NCI-H1694 (cell line): ENCODE measurements at places on chromosomes 6 and 20.

DNA sequence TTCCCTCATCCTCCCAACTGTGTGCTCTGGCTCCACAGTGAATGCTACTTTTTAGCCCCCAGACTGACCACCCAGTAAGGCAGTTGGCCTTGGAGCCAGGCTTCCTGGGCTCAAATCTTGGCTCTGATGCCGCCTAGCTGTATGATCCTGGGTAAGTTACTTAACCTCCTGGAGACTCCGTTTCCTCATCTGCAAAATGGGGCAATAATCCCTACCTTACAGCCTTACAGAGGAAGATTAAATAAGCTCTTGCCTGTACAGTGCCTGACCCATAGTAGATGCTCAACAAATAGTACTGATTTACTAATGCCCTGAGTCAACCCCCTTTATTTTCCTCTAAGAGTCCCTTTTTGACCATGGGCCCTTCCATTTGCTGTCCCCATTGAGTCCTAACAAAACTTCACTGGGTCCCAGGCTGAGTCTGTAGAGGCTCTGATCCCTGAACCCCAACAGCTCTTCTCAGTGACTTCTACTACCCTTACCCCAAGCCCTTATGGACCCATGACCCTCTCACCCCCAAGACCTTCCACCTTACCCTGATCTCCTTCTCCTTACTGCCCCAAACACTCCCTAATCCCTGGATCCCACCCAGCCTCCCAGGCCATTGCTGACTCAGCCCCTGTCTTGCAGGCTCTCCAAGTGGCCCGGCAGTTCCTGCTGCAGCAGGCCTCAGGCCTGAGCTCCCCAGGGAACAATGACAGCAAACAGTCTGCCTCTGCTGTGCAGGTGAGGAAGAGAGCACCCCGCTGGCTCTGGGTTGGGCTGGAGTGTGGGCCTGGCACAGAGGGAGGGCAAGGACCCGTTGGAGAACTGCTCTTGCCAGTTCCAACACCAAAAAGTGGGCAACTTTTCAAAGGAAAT, 31.4 kb downstream of the FOXP4 start:
- no peak for DNase-seq

DNA sequence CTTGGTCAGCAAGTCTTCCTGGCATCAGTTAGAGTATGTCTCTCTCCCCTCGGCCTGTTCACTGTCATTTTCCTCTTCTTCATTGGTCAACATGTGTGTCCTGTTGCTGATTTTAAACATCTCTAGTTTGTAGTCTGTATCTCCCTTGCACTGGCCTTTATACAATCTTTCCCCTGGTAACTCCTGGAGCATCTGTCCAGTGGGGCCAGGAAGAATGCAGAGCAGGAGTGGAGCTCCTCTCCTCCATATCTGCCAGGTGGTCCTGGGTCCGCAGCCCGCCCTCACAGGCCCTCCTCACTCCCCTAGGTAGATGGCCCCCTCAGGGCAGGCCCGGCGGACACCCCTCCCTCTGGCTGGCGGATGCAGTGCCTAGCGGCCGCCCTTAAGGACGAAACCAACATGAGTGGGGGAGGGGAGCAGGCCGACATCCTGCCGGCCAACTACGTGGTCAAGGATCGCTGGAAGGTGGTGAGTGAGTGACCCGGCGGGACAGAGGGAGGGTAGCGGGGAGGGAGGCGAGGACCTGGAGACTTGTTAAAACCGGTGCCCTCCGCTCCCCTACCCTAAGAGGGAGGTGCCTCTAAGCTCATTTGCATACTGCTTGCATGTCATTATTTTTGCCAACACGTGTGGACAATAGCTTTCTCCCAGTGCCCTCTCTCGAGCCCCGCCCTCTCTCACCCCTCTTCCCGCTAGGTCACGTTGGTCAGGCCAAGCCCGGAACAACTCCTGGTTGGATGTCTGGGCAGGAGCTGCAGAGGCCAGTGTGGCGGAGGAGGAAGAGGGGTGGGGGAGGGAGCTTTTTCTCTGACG, 3.2 kb downstream of the TTBK1 start:
- DNase-seq: no peak

DNA sequence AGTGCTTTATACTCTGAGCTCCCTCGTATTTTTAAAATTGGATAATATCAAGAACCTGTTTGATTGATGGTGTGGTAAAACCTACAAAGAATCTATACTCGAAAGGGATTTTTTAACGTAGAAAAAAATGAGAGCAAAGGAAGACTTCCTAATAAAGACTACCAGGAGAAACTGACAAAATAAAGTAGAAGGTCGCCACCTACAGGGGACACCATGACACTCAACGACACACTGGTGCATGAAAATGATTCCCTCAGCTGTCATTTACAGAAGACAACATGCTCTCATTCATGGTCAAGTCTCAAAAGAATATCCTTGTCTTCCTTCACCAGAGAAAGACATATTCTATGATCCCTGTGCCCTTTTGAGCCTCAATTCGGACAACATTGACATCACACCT, 10.1 kb upstream of the NHSL1 start:
- peak; percentile 73 for DNase-seq

GRCh38 chr20:276620-277495, 13.7 kb downstream of the C20orf96 start:
- no peak for DNase-seq

DNA sequence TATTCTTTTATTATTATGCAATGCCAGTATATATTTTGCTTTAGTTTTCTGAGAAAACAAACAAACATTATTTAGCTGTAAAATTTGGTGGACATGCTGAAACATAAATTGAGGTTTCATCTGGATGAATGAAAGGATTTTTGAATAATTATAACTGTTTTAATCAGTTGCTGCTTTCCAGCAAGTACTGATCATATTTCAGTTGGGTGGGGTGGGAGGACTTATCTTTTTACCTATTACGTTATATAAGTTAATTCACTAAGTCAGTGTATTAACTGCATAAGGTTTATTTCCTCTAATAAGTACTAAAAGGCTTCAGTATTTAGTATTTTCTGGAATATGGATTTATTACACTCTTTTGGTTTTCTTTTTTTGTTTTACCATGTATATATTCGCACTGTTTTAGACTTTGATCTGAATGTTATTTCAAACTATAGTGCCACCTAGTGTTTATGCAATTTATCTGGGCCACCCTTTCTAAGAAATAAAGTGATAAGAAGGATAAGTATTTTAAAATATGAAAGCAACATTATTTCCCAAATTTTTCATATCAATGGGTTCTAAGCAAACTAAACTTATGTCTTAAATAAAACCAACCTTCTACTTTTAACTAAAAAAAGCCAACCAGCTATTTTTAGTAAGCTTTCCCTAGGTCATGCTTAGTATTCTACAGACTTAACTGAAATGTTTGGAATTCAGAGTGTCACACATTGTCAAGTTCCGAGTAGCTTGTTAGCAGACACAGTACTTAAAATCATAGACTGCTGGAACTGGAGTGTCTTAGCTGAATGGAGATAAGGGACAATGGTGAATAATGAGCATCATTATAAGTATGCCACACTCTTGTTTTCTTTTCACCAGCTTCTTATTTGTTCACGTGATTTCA, 105.4 kb upstream of the MCHR2 start:
- peak; percentile 33 for DNase-seq

DNA sequence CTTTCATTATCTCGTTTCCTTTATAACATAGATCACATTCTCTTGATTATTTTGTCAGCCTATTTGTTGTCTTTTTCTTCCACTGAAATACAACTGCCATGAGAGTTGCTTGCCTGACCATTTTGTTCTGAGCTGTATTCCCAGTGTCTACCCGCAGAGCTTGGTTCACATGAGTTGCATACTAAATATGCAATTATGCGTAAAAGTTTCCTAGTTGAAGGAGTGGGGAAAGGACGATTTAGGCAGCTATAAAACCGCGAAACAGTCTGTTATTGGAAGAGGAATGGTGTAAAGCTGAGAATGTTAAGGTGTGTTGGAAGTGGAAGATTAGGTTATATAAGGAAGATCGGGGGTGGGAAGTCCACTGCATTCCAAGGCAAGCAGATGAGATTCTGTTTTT, 8.8 kb downstream of the TBPL1 start:
- DNase-seq: no peak

- DNase-seq: no peak
Measured at GRCh38 chr6:153727885-153728284, 311.2 kb upstream of the OPRM1 start.

DNA sequence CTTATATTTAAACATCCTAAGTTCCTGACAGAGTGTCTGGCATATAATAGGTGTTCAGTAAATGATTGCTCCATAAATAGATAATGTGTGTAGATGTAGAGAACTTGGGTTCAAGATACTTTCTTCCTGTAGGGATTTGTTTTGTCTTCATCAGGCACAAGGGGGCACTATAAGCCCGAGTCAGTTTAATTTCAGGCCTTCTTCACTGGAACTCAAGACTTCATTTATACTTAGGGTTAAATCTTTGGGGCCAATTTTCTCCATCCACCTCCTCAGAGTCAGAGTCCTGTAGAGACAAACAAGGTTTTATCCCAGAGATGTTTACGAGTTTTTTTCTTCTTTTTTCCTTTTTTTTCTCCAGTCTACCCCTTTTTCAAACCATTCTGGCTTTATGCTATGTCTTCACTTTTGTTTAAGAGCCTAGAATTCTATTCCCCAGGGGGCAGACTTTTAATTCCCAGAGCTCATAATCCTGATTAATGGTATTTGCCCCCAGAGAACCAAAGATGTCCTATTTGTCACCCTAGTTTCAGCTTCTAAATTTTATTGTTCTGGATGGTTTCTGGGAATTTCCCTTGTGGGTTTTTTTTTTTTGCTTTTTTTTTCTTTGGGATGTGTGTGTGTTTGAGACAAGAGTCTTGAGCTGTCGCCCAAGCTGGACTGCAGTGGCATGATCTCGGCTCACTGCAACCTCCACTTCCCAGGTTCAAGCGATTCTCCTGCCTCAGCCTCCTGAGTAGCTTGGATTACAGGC, 88.4 kb downstream of the HFE start:
- peak; percentile 7 for DNase-seq

GRCh38 chr6:127146932-127147331, 28.5 kb downstream of the RSPO3 start:
- DNase-seq: no peak

- DNase-seq: no peak
Measured at GRCh38 chr6:3318226-3318625, 59.5 kb downstream of the PSMG4 start.

DNA sequence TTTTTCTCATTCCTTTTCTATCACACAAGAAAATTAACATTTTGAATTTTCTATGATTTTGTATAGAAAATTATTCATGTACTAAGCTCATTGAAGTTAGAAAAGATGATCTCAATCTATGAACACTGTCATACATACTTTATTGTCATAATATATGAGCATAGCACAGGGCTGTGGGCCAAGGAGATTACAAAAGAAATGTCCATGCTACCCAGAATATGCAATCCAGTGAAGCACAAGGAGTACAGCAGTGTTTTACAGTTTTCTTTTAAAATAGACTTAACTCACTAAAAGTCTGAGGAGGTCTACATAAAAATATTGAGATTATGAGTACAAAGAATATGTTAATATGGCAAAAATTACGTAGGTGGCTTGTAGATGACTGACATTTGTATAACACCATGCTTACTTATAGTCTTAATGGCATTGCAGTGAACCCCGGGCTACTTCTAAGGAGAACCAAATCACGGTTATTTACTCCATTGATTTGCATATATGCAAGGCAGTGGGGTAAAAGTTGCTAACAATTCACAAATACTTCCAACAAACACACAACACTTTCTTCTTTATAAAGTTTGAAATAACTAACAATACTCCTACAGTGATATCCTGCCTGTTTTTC, 257.1 kb downstream of the BCKDHB start:
- no peak for DNase-seq

DNA sequence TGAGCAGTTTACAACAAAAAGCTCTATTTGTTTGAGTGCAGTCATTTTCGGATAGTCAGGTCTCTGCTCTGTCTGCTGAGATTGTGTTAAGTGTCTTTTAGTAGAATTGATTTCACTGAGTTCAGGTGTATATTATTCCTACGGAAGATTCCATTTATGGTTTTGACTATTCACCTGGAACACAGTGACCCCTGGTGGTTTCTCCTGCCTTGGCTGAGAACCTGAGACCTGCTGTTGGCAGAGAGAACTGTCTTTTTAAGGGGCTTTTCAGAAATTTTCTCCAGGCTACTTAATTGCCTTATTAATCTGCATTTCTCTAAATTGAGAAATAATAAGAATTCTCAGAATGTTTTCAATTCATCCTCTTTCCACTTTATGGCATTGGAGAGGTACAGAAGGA, 508.0 kb downstream of the TBC1D32 start:
- DNase-seq: no peak

DNA sequence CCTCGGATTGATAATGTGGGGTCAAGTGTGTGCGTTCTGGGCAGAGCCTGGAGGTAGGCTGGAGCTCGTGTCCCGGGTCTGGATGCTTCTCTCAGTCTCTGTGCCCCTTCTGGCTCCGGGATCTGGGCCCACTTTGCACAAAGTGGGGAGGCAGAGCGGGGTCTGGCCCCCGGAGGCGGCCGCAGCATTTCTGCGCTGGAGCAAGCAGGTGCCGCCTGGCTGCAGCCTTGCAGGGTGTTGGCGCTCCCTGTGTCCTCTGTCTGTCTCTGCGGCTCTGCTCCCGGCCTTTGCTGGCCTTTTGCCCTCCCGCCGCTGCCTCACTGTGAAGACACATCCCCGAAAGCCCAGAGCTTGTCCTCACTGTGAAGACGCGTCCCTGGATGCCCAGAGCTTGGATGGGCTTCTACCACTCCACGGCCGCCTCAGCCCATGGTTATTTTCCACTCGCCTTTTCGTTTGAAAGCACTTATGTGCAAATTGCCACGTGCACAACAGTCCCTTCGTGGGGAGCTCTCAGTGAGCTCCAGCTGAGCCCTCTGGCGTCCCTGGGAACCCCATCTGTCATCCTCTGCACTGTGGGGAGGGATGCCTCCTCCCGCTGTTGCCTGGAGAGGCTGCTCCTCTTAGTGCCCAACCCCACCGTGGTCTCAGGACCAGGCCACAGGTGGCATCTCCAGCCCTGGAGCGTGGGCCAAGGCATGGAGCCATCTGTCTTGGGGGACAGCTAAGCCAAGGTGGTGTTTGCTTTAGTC, 17.4 kb downstream of the SLCO4A1 start:
- peak; percentile 9 for DNase-seq

- no peak for DNase-seq
Measured at GRCh38 chr6:170174771-170175643, 115.9 kb downstream of the DLL1 start.

GRCh38 chr6:165807249-165807960, 144.4 kb upstream of the PDE10A start:
- DNase-seq: no peak

GRCh38 chr6:70847106-70848084, 109.5 kb downstream of the B3GAT2 start:
- DNase-seq: no peak

DNA sequence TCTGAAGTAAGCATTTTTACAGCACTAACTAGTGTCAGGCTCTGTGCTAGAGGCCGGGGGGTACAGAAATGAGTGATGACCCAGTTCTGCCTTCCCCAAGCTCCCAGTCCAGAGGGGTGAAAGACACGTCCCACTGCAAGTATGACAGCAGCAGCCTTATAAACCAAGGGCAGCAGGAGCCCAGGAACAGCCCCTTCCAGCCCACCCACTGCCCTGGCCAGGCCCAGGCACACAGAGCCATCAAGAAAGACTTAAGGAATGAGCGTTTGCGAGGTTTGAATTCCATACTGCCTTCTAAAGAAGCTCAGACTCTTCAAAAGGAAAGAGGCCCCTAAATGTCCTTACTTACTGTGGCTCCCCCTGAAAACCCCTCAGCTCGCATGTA, 10.0 kb downstream of the TRERF1 start:
- DNase-seq: no peak
